Renal cortex interstitium (tissue), 15 donors: ENCODE measurements at places on chromosomes 5 and 9. TPM values are rescaled to one million over a fixed set of nuclear protein-coding genes. Genes with fewer than 3 reads are reported as not detected.
A peak's percentile ranks its signal among the peaks of the same experiment; 100 is the strongest.

IRX1 gene
- polyA plus RNA-seq: 21.6 TPM

CCL21 gene
- polyA plus RNA-seq: 21.8 TPM

GMCL2 gene
- polyA plus RNA-seq: 0.11 TPM

UBE2D2 gene
- polyA plus RNA-seq: 137 TPM

PRKACG gene
- not detected for polyA plus RNA-seq

PROP1 gene
- 0.07 TPM for polyA plus RNA-seq

FST gene
- polyA plus RNA-seq: 38.1 TPM

PCDHA9 gene
- 0.03 TPM for polyA plus RNA-seq

CEP78 gene
- 36.8 TPM for polyA plus RNA-seq

KCTD16 gene
- 2.9 TPM for polyA plus RNA-seq

FUT7 gene
- polyA plus RNA-seq: 0.12 TPM

FRMPD1 gene
- 0.88 TPM for polyA plus RNA-seq

FOXD4 gene
- 0.76 TPM for polyA plus RNA-seq

DNA sequence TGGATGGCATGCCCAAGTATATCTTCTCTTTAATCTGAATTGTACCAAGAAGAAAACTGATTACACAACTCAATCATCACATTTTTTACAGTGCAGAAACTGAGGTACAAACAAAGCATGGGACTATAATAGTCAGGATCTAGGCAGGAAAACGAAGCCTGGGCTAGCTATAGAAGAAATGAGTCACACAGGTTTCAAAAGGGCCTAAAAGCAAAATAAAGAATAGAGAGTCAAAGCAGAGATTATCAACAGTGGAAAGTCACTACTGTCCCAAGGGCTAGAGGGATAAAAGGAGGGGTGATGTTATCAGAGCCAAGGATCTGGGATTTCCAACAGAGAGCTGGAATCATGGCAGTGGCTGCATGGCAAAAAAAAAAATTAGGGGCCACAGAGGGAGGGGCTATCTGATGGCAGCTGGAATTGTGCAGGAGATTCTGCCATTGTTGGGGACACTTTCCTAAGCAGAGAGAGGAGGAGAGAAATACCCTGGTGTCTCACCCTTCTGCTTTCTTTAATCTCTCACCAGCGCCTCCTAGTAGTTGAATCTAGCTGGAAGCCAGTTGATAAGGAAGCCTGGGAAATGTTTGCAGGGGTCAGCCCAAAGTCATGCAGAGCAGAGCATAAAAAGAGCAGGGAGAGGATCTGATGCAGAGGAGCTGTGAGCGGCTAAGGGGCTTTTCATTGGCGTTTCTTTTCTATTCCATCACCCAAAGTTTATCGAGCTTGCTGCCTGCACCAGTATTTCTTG lies 343.2 kb downstream of the ACTL7B start:
- DNase-seq: no peak

- DNase-seq: no peak
Measured at GRCh38 chr5:120017513-120017912, 388.2 kb downstream of the FAM170A start.

DNA sequence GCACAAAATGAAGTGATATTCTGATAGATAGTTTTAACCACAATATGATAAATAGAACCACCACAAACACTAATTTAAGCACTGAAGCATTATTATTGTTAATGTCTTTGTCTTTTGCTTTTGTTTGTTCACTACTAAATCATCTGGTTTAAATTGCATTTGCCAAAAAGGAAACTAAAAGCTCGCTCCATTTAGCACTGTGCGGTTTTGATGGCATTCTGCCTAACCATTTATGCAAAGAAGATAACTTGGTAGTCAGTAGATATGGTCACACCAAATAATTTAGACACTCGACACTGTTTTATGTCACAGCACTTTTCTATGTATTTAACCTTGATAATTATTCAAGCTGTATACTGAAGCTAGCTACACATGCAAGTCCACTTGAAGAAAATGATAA lies 849.8 kb upstream of the CDH6 start:
- DNase-seq: no peak

GRCh38 chr9:128385496-128386460 lies 14.6 kb downstream of the URM1 start:
- no peak for DNase-seq

- no peak for DNase-seq
Measured at GRCh38 chr5:135740475-135740874, 94.0 kb upstream of the SLC25A48 start.

- DNase-seq: no peak
Measured at GRCh38 chr9:127509955-127510299, 58.6 kb downstream of the LRSAM1 start.

GRCh38 chr9:136857581-136858412 lies 5.7 kb downstream of the MAMDC4 start:
- no peak for DNase-seq

DNA sequence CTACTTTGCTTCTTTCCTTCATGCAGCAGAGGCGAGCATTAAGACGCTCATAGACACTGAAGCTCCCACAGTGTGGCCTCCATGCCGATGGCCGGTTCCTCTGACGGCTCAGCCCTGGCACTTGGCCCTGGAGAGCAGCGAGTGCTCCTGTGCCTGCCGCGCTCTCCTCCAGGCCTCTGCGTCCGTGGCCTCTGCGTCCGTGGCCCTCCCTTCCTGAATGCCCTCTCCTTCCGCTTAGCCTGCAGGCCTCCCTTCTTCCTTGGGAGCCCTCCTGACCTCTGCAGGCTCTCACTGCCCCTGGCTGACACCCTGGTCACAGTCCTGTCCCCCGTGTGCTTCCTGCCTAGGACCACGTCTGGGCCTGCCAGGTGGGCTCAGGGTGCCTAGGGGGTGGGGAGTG lies 92.8 kb downstream of the ZNF354C start:
- DNase-seq: no peak

- DNase-seq: no peak
Measured at GRCh38 chr9:111632060-111632459, 926 bp downstream of the DNAJC25 start.

GRCh38 chr5:137275083-137275482 lies 224.0 kb downstream of the SPOCK1 start:
- no peak for DNase-seq

DNA sequence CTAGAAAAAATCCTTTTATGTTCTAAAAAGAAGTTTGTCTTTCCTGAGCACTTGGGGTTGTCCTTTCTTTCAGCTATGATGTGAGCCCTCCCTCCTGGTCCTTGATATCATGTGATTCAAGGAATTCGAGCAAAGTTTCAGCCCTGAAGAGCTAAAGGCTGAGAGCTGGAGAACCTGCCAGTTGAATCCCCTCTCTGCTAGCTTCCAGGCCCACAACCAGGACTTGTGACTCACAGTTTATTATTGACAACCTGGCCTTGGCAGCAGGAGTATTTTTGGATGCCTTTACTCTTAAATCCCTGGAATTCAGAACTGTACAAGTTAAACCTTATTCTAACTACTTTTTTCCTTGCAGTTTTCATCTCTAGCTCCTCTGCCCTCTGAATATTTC lies 182.8 kb downstream of the SPOCK1 start:
- DNase-seq: no peak

DNA sequence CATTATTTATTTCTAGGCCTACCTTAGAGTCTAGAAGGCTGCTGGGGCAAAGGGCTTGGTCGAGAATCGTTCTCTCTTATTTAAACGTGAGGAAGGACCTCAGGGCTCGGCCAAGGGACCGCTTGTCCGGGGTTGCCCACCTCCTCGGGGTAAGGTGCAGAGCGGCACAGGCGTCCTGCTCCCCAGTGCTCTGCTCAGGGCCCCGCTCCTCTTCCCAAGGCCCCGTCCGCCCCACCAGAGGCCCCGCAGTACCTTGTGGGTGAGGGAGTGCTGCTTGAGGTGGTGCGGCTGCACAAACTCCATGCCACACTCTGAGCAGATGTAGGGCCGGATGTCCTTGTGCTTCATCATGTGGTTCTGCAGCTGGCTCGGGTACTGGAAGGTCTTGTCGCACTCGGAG lies 47.3 kb downstream of the ZNF366 start:
- no peak for DNase-seq

DNA sequence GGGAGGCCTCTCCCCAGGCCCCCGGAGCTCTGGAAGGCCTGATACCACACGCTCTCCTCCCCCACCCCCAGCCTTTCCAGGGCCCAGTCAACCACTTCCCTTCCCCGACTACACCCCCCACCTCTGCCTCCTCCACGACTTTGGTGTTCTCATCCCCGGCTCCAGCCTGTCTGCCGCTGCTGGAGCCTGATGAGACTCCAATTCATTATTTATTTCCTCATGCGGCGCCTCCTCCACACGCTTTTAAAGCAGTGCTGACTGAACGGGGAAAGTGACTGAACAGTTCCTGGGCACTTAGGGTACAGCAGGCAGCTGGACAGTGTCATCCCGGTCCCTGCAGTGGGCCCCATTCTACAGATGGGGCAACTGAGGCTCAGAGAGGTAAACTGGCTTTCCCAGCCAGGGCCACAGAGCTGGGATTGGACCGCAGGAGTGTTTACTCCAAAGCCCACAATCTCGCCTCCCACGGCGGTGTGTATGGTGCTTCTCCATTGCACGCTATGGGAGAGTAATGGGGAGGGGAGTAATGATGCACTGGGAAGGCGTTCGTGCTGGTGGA lies 15.9 kb upstream of the RPL26L1 start:
- peak; percentile 67 for DNase-seq

- no peak for DNase-seq
Measured at GRCh38 chr9:68897577-68898145, 116.3 kb downstream of the PRKACG start.

DNA sequence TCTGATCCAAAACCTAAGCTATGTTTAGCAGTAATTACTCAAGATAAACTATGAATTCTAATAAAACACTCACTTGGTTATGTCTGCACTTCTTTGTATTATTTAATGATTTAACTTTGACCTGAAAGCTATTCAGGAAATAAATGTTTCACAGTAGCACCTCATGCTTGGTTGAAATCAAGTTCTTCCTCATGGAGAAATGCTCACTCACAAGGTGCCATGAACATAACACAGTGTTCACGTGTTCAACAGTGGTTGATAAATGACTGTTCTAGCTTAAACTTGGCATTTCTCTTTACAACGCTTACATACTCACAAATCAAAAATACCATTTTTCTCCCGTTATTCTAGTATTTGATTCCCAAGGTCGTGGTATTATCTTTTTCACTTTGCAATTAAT lies 35.8 kb downstream of the PUM3 start:
- DNase-seq: no peak

DNA sequence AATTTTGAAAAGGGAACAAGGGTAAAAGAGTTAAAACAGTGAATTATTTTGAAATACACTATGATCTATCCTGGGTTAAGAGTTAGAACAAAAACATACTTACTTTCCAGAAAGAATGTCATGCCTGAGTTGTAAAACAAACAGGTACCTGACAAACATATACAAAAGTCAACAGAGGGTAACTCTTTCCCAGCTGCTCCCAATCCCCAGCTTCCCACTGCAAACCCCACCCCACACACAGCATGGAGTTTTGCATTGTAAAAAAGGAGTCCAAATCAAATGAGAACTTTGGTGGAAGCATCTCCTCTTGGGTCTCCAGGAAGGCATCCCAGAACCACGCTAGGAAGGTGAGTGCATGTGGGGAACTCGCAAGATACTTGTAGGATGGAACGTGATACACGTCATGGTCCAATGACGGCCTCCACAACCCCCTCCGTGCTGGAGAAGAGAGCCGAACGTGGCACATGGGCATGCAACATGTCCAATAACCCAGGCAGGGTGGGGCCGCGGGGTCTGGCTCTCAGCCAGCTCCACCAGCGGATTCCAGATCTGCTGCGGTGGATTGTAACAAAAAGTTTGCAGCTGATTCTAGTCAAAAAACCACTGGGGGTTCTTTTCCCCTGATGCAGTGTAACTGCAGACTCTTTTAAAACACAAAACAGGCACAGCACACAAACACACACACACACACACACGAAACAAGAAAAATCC lies 55.8 kb downstream of the EPB41L4B start:
- no peak for DNase-seq

DNA sequence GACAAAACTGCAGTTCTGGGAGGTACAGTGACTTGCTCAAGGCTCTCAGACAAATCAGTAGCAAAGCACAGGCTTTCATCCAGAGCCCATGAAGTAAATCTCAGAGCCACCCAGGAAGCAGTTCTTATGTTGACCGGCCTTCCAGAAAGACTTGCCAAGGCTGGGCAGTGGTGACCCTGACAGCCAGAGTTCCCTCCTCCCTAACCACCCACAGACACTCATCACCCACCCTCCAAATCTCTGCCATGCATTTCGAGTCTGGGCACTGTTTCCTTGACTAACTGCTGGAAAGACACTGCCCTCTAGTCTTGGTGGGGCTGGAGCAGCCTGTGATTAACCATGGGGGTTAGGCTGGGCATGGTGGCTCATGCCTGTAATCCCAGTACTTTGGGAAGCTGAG lies 21.5 kb downstream of the NEURL1B start:
- no peak for DNase-seq

GRCh38 chr9:82729991-82730589 lies 332.9 kb downstream of the RASEF start:
- DNase-seq: no peak

DNA sequence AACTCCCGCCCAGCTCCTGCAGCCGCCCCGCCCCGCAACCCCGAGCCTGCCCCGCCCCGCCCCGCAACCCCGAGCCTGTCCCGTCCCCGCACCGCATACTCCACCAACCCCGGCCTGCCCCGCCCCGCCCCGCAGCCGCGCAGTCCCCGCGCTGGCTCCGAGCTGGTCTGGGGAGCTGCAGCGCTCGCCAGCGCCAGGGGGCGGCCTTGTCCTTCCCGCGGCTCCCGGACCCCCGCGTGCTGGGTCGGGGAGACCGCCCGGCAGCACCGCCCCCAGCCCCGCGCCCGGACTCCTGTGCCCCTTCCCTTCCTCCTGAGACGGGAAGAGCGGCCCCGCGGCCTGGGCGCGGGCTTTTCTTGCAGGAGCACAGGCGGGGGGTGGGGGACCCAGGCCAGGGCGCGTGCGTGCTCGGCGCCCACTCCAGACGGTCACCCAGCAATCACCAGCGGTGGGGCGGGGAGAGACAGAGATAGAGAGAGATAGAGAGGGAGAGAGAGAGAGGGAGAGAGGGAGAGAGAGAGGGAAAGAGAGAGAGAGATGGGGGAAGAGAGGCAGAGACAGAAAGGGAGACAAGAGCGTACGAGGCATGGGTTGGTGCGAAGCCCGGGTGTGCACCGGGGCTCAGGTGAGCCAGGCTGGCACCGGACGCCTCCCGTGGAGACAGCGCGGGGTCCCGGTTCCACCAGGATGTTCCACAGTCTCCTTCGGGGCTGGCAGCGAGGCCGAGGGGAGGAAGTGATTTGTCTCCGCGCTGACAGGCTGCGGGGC lies 14.7 kb upstream of the TMEM250 start:
- no peak for DNase-seq
